ENCODE measurements at places on chromosomes 12 and 14. TPM values are rescaled to one million over a fixed set of nuclear protein-coding genes. Genes with fewer than 3 reads are reported as not detected.
A peak's percentile ranks its signal among the peaks of the same experiment; 100 is the strongest.

GRCh38 chr14:69226178-69226577 lies 33.8 kb upstream of the GALNT16 start:
- DNase-seq = no peak

- no peak for DNase-seq
Observed at GRCh38 chr14:39957290-39957689, 525.1 kb upstream of the FBXO33 start.

- DNase-seq = no peak
Observed at GRCh38 chr12:57487055-57487596, 742 bp upstream of the MARS1 start.

GRCh38 chr14:24943024-24943423 lies 106.9 kb downstream of the STXBP6 start:
- no peak for DNase-seq

- DNase-seq = peak; percentile 14
Observed at GRCh38 chr12:45324391-45324790, 108.5 kb downstream of the ANO6 start.

DNA sequence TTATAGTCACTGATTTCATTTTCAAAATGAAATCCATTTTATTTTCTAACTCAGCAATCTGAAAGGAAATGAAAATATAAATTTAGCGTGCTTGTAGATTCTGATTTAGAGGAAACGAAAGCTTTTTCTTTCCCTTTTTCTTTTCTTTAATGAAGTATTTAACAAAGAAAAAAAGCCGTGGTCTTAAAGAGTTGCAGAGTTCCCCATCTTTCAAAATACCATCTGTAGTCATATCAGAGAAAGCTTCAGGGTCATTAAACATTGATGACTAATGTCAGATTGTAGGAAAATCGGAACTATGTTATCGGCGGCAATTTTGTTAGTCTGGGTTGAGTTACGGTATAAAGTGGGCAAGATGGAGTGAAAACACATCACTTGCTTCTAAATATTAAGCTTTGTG lies 32.3 kb downstream of the DRAM1 start:
- DNase-seq = peak; percentile 27

GRCh38 chr14:25026476-25027137 lies 23.3 kb downstream of the STXBP6 start:
- no peak for DNase-seq

GRCh38 chr12:18576104-18576626 lies 161.6 kb downstream of the PLCZ1 start:
- DNase-seq = peak; percentile 77

- no peak for DNase-seq
Observed at GRCh38 chr12:48986720-48987291, 8.7 kb downstream of the WNT1 start.

DNA sequence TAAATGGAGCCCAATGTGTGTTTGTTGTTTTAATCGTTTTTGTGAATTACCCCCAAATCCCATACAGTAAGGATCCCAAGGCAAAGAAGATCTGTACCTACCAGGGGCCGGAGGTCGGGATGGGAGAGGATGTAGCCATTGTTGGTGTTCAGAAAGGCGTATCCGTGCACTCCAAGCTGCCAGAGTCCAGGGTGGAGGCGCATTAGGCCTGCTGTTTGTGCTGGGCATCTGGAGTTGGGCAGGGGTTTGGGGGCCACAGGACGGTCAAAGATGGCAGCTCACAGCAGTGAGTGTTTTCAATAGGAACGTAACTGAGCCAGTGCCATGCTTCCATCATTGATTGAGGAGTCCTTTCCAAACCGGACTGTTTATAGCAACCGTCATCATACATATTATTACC lies 40.2 kb downstream of the CACNA2D4 start:
- DNase-seq = no peak

DNA sequence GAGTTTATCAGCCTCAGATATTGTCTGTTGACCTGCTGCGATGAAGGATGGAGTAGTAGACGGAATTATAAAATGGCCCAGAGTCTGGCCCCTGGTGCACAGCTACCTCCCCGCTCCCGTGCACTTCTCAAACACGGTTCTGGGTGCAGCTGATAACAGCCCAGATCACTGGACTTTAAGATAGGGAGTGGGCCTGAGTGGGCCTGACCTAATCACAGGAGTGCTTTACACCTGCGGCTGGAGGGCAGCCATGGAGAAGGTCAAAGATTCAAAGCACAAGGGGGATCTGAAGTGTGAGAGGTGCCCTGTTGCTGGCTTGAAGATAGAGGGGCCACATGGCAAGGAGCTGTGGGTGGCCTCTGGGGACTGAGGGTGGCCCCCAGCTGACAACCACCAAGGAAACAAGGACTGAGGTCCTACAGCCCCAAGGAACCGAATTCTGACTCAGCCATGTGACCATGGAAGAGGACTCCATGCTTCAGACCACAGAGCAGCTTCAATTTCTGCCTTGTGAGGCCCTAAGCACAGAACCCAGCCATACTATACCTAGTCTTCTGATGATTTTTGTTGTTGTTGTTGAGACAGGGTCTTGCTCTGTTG lies 113.4 kb downstream of the ZNF664 start:
- DNase-seq = no peak

DNA sequence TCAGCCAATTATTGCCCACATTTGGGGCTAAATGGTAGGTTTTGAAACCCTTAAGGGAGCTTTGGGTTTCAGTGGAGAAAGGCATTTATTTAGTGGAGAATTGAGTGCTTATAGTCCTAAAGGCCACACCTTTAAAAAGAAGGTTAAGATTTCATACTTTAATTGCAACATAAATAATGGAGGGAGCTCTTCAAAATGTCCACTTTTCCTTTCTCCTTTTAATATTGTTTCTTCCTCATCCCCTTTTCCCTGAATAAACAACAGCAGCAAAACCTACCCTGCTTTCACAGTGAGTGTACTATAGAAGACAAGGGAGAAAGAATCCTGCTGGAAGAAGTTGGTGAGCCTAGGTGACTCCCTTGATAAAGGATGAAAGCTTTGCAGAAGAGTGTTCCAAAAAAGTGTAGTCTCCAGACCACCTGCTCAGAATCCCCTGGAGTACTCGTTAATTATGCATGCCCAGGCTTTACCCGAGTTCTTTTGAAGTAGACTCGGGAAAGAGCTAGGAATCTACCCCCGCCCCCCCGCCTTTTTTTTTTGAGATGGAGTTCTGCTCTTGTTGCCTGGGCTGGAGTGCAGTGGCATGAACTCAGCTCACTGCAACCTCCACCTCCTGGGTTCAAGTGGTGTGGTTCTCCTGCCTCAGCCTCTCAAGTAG lies 11.5 kb upstream of the EID3 start:
- DNase-seq = no peak

DNA sequence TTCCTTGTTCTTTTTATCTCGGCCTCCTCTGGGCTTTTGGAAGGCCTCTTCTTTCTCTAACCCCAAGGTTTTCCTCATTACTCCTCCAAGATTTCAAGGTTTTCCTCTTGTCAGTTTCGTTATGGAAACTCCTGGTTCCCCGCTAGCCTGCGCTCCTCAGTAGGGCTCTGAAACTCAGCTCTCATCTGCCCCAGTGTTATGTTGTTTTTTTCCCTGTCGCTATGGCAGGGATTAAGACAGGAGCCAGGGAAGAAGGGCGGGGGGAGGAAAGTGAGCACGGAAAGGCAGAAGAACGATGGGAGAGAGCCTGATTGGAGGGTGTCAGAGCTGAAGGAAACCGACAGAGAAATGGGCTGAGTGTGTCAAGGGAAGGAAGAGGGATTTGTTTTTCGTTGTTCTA lies 26.5 kb upstream of the JDP2 start:
- DNase-seq = no peak

- DNase-seq = peak; percentile 64
Observed at GRCh38 chr12:58920102-58920960, at the start of gene LRIG3. Gene LRIG3, minus strand, starts transcription at chr12:58920504. Its CDS starts 269 bp downstream, at chr12:58920235.

Gene NFATC4
- total RNA-seq = 4.7 TPM

Gene IFNG-AS1
- not detected for total RNA-seq

Gene ABCC9
- total RNA-seq = 0.79 TPM

Gene PIWIL1
- total RNA-seq = not detected

Measured in bronchial epithelial cell (primary cell).